ENCODE measurements at places on chromosomes 1 and 21.

GRCh38 chr1:201320168-201320788 lies 37.0 kb downstream of the PKP1 start:
- no peak for DNase-seq

GRCh38 chr1:10522322-10522860 lies 47.6 kb downstream of the PEX14 start:
- no peak for DNase-seq

GRCh38 chr1:59072583-59072947 lies 224.3 kb upstream of the FGGY start:
- DNase-seq, result no peak

DNA sequence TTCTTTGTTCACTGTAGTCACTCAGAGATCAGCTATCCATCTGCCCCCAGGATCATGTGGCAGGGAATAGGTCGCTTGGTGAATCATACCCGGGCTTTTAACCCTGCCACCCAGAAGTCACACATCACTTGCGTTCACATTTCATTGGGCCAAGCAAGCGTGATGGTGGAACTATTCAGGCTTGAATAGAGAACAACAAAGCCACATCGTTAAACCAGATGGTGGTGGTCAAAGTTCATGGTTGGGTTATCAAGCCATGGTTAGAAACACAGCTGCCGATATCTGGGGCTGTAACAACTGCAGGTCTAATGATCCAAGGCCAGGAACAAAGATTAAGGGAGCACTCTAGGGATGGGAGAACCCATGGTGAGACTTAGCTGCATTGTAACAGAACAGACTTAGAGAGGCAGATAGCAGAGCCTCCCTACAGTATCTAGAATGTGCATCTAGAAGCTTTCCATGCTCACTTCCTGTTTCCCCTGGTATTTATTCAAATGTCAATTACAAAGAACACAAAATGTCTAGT lies 40.0 kb upstream of the PTPRC start:
- DNase-seq, result no peak

- DNase-seq, result no peak
Measured at GRCh38 chr1:175244206-175244605, 51.6 kb upstream of the KIAA0040 start.
